ENCODE measurements at places on chromosomes 4 and X.

GRCh38 chrX:69510137-69510715, 6.1 kb downstream of the NALF2 start:
- no peak for DNase-seq

DNA sequence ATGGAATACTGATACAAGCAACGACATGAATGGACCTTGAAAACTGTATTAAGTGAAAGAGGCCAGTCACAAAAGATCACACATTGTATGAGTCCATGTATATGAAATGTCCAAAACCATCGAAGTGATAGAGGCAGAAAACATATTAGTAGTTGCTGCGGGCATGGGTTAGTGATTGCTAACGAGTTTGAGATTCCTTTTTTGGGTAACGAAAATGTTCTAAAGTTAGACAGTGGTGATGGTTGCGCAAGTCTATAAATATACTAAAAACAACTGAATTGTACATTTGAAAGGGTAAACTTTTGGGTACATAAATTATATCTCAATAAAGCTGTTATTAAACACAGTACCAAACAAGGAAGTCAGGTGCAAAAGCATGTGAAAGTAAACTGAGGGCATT, 234.5 kb downstream of the FBXW7 start:
- no peak for DNase-seq

DNA sequence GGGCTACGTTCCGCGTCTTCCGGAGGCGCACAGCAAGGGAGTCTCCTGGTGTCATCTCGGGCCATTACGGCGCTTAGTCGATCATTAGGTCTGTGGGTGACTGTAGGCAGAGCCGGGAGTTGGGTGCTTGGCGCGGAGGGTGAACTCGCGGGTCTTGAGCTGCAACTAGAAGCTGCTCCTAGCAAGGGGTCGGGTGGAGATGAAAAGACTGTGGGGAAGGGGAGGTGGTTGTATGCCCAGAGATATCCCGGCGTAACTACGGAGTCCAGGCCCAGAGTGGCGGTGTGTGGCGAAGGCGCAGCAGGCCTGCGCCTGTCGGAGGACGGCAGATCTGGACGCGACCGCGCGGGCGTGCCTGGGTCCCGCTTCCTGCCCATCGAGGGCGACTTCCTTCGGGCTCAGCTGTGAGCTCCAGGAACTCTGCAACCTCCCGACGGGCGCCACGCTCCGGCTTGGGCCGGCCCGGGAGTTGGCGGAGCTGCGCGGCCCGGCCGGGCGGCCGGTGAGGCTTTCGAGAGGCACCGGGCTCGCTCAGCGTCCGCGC, 2.7 kb upstream of the NKX3-2 start:
- no peak for DNase-seq

DNA sequence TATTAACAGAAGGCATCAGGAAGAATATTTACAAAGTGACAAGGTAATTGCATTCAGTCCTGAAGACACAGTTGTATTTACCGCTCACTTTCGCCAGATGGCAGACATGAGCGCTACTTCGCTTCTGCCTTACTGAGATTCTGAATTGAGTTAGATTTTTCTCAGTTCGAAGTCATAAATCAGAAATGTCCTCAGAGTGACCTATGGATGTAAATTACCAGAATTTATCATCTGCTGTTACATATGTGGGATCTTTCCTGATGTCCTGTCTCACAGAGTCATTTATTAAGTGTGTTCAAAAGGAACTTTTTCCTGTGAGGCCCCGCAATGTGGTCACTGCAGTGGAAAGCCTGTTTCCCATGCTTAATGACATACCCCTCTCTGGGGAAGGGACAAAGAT, 97.3 kb upstream of the DCLK2 start:
- peak; percentile 7 for DNase-seq

GRCh38 chrX:150508451-150509367, 59.7 kb upstream of the MTM1 start:
- no peak for DNase-seq

All from activated CD8-positive, alpha-beta memory T cell treated with anti-CD3 and anti-CD28 coated beads for 4 hours (primary cell).